ENCODE measurements at places on chromosomes 3 and 15.

GRCh38 chr3:191198932-191199331, at the start of gene OSTN:
OSTN (plus strand) TSS chr3:191199241; CDS start chr3:191212533, 13,292 bp downstream.
- DNase-seq, result no peak

- DNase-seq, result no peak
Observed at GRCh38 chr15:40295877-40296560, 11.7 kb downstream of the PLCB2 start.

DNA sequence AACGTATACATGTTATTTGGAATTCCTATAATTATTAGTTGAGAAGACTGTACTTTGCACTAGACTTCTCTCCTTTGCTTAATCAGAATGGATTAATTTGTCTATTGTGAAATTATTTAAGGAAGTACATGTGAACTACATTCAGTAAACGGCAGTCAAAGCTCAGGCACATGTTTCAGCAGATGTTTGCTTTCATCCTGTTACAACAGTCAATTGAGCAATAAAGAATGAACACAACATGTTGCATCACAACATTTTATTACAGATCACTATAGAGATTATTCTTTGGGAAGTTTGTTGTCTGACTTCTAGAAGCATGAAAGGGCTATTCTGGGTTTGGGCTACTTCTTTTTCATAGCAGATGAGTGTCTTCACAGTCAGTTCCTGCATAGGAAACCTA, 39.2 kb downstream of the RAB27A start:
- DNase-seq, result no peak

- DNase-seq, result peak; percentile 52
Observed at GRCh38 chr3:12286927-12287726, 1.7 kb upstream of the PPARG start.

DNA sequence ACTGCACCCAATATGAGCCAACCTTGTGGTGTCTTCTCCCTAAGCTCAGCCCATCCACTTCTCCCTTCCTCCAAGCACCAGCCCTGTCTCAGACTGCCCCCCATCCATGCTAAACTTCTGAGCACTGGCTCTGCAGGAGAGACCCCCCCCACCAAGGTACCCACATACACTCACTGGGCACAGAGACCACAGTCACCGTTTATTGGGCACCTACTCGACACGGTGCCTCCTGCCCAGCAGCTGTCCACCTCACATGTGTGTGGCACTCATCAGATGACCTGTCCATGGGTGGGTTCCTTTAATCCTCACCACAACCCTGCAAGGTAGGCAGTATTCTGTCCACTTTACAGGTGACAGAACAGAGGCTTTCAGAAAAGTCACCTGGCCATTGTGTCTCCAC, 22.3 kb upstream of the SFMBT1 start:
- no peak for DNase-seq

GRCh38 chr3:148102156-148102555, 595.5 kb upstream of the AGTR1 start:
- no peak for DNase-seq

DNA sequence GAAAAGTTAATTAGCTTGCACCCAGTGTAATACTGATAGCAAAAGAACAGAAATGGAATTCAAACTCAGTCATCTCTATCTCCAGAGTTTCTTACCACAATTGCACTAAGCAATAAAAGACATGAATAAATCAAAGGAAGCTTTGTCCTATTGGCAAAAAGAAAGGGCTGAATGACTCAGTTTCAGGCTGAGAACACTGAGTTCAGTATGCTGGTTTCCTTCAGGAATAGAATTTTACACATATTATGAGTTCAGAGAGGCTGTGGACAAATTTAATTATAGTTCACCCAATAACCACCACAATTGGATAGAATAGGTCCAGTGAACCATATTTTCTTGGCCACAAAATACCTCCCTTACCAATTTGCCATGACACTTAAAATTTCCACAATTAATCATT, 249.7 kb downstream of the KCNMB2 start:
- DNase-seq, result peak; percentile 53

DNA sequence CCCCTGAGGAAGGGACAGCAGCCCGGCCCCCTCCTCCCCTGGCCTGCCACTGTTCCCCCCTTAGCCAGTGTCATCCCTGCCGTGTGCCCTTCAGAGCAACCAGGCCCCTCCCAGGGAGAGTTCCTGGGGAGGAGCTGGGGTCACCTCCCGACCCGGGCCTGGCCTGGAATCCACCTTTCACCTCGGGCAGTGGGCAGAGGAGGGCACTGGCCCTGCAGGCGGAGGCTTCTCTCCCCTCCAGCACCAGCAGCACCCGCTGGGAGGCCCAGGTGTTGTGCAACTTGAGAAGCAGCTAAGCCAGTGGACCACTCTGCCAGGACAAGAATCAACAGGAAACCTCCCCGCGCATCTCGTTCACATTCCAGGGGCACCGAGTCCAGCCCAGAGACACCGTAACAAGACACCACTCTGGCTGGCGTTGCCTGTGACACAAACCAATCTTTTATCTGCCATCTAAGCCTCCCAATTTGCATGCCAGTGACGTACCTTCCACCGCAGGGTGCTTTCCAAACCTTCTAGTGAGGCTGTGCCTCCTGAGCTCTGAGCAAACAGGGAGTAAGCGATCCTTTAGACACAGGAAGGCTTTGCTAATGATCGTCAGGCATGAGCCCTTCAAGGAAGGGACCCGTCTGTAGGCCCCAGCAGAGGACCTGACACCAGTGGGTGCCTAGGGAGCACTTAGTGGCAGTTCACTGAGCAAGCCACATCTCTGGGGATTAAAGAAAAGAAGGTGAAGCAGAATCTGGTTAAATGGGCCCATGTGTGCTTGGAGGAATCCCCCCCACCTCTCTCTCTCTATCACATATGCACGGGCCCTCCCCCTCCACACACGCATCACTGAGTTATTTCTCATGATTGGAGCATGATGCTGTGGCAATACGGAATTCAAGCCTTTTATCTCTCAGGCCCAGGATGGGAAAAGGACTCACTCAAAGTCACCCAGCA, 98.9 kb upstream of the TLE3 start:
- DNase-seq, result peak; percentile 96

GRCh38 chr15:99436542-99437314, 129.1 kb upstream of the MEF2A start:
- no peak for DNase-seq

GRCh38 chr3:45841757-45842491, at the start of gene LZTFL1:
LZTFL1 (minus strand) TSS chr3:45842119; CDS start chr3:45841991, 128 bp downstream.
- DNase-seq, result peak; percentile 98

DNA sequence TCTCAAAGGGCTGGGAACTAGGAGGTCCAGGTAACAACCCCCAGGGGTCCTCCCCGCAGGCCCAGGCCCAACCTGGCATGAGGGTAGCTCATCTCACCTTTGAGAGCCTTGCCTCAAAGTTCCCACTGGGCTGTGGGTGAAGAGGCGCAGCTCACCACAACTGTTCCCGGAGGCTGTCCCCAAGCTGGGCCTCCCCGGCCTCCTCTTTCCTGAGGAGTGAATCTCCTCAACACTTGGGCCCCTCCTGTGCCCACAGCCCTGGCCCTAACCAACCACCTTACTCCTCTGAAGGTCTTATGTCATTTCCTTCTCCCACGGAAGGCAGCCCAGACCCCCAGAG, 27.5 kb upstream of the CORO2B start:
- no peak for DNase-seq

DNA sequence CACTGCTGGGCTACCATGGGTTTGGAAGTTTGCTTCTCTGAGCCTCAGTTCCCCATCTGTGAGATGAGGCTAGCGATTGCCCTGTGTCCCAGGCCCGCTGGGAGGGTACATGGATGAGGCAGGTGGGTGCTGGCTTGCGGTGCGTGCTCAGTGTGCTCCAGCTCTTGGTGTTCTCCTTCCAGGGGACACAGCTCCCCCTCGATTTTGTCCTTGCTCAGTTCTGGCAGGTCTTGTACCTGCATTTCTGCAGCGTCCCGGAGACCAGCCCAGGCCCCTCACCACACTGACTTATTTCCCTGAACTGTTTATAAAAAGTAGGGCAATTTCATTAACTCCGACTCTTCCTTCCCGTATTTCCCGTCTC, 95.4 kb downstream of the TBC1D2B start:
- DNase-seq, result no peak

DNA sequence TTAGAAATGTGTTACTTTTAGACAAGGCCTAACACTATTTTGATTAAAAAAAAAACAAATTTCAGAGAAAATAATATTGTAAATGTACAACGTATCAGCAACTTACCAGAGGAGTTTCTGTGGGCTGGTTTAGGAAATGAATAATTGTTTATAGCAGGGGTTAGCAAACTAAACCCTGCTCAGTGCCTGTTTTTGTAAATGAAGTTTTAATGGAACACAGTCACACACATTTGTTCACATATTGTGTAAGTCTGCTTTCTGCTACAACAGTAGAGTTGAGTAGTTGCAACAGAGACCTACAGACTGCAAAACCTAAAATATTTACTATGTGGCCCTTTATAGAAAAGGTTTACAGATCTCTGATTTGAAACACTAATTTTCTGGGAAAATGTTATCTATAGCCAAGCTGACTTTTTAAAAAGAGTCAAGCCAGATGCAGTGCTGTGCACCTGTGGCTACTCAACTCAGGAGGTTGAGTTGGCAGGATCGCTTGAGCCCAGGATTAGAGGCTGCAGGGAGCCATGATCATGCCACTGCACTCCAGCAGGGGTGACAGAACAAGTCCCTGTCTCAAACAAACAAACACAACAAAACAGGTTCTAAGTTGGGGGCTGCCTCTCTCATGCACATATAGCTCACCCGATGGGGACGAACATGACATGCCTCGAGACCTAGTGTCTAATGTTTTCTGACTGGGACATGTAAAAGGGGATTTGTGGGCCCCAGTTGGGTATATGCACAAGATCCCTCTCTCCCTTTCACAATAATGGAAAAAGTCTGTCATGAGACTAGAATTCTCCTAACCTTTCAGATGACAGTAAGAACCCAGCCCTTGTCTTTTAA, 182.5 kb downstream of the TNIK start:
- no peak for DNase-seq

DNA sequence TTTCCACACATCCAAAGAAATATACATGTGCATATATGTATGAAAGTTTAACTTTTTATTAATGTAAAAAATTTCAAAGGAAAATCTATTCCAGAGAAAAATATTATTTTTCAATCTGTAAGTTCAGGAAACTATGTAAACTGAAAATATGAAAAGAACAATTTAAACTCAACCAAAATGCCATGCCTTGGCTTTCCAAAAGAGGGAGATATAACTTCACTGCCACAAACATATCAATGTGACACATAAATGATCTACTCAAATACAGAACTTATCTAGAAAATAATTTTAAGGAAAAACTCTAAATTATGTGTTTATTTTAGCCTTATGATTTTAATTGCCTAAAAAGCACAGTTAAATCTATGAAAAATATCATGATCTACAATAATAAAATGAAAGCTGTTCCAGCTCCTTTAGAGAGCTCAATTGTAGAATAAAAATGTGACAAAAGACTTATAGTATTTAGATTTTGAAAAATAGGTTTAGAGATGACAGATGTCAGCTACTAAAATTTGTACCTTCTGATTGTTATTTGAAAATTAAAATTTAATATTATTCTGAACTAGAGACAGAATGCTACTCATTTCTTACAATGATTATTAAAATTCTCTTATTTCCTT, 94.8 kb downstream of the GBE1 start:
- DNase-seq, result peak; percentile 37

GRCh38 chr3:154656486-154656885, 226.5 kb upstream of the GPR149 start:
- DNase-seq, result no peak

DNA sequence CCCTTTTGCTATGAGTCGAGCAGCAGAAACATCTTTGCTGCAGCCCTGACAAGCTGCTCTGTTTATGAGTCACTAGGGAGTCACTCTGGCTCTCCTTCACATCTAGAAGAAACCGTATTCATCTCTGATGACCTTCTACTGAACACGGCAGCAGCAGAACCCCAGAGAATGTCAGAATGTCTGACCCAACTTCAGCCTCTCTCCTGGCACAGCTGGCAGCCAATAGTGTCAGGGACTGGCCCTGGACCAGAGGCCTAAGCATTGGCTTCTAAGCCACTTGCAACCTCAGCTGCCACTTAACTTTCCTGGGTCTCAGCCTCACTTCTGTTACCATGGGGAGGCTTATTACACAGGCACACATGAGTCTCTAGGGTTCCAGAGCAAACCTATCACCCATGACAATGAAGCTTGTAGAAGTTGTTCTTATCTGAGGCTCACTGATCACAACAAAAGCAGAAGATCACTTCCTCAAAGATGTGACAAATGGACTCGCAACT, 184.1 kb upstream of the TLE3 start:
- DNase-seq, result no peak

GRCh38 chr3:76024640-76025039, 239.3 kb upstream of the ZNF717 start:
- peak; percentile 39 for DNase-seq

DNA sequence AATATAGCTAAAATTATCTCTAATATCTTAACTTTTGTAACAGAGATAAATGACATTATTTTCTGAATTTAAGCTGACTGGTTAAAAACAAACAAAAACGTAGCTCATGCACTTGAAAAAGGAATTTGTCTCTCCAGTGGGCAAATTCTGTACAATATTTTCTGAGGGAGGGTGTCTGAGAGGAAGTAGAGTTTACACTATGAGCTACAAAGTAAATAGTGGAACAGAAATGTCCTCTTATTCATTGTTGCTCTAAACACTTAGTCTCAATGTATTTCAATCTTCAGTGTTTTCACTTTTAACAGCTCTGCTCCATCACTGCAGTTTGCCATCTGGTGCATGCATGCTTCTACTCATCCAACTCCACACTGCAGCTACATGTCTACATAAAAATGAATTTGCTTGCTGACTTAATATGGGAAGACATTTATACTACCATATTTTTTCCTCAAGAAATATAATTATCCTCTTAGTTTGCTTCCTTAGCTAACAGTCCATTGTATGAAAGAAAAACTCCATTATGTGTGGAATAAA, 817.4 kb upstream of the LMCD1 start:
- peak; percentile 4 for DNase-seq

DNA sequence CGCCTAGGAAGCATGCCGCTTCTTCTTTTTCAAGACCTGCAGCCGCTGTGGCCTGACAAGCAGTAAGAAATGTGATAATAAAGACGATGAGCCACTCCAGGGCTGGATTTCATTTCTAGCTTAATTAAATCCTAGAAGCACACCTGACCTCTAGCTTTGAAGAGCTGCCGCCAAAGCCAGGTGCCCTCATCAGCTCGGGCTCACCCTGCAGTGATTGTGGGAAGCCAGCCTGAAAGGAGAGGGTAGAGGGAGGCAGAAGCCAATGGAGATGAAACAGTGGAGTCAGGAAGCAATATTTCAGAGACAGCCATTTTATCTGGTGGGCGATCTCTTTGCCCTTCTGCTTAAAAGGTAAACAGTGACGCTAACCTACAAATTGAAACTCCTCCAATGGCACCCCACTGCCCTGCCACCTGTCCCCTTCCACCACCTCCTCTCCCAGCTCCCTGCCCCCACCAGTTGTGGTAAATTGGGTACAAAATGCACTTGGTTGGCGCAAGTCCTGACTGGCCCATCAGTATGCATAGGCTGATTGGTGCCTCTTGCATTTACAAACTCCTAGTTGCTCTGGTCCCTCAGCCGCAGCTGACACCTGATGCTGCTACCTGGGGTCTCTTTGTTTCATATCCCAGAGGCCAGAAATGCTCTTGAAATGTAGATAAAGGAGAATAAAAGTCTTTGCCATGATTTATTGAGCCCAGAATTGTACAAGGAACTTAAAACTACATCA, 385.3 kb downstream of the PDCD6IP start:
- DNase-seq, result no peak
